Omental fat pad (tissue), 4 donors: ENCODE measurements at places on chromosomes 12 and 14. TPM values are rescaled to one million over a fixed set of nuclear protein-coding genes. Genes with fewer than 3 reads are reported as not detected.

PAPLN gene
- total RNA-seq: 24.4 TPM

DNA sequence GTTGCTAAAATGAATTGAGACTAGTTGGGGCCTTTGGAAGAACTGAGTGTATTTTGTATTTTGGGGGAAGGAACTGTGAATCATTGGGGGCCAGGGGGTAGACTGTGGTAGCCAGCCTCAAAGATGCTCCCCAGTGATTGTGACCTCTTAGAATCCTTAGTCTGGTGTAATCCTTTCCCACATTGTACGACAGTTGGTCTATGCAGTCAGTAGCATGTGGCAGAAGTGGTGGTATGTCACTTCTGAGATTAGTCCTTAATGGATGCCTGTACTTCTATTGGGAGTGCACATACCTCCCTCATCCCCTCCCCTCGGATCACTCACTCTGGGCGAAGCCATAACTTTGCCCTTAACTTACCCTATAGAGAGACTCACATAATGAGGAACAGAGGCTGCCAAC, 48.0 kb downstream of the USP15 start:
- no peak for DNase-seq

DNA sequence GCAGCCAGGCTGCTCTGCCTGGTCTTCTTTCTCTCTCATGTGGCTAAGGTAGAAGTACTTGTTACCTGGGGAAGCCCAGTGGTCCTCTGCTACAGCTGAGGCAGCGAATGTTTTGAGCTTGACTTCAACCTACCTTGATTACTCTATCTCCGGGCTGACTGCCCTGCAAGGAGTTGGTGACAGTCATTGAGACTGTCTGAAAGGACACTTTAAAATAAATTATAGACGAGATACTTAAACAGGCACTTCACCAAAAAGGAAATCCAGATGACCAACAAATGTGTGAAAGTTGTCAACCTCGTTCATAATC, 474 bp upstream of the CIT start:
- no peak for DNase-seq

DNA sequence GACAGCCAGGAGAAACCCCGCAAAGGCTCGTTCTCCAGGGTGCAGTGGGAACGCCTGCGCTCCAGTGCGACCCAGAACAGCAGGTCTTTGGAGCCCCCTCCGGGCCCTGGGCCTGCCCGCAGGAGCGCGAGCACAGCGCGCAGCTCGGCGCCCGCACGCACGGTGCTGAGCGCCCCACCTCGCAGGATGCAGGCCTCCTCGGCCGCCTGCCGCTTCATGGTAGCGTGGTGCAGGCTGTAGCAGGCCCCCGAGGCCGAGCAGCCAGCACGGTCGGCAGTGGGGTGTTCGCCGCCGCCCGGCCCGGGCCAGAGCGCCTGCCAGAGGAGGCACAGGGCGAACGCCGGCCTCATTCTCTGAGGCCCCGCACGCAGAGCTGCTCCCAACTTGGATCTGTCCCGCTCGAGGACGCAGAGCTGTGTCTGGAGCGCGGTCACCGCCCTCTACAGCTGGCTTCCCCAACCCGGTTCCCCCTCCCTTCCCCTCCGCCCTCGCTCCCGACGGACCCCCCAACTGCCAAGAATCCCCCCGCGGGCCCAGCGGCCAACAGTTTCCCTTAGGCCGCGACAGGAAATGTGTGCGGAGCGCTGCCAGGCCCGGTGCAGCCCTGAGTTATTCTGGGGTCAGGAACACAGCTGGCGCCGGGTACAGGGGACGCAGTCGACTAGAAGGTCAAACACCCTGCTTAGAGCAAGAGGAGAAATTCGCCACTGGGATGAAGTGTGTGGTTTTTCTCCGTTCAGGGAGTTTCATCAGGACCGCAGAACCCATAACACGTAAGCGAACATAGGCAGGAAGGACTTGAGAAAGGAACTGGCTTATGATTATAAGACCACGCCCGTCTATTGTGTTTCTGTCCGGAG, at the start of gene CLEC14A:
Gene CLEC14A, minus strand, starts transcription at position 421 of the 860 bp plus-strand sequence. Its CDS starts 71 bp downstream, at position 350.
- no peak for DNase-seq

- no peak for DNase-seq
Measured at GRCh38 chr12:121061831-121062230, 22.8 kb upstream of the OASL start.

FBXO34 gene
- 18.7 TPM for total RNA-seq

OTUB2 gene
- 1.7 TPM for total RNA-seq

GRCh38 chr12:57993030-57993429, 51.7 kb downstream of the ATP23 start:
- no peak for DNase-seq

- no peak for DNase-seq
Measured at GRCh38 chr14:64927031-64927430, 12.8 kb downstream of the CHURC1 start.

- DNase-seq: no peak
Measured at GRCh38 chr14:35229792-35230089, 62.4 kb upstream of the PSMA6 start.

DNA sequence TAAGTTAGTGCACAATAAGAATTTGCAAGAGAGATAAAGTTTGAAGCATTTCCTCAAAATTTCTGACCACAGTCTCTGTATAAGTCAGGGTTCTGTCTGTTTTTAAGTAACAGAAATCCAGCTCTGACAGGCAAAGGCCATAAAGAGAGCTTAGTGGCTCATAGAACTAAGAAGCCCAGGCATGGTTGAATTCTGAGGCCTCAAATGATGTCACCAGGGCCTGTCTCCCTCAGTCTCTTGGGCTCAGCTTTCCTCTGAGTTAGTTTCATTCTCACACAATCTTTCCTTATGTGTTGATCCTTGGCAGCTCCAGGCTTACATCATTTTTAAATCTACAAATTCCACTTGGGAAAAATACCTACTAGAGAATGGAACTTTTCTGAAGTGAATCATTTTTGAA, 173.4 kb upstream of the ATP2B1 start:
- DNase-seq: no peak

GRCh38 chr12:2691006-2691344, 103.8 kb upstream of the FKBP4 start:
- no peak for DNase-seq

- no peak for DNase-seq
Measured at GRCh38 chr14:45034730-45035129, 49.2 kb upstream of the PRPF39 start.

TPPP2 gene
- not detected for total RNA-seq

FSCB gene
- total RNA-seq: not detected

DNA sequence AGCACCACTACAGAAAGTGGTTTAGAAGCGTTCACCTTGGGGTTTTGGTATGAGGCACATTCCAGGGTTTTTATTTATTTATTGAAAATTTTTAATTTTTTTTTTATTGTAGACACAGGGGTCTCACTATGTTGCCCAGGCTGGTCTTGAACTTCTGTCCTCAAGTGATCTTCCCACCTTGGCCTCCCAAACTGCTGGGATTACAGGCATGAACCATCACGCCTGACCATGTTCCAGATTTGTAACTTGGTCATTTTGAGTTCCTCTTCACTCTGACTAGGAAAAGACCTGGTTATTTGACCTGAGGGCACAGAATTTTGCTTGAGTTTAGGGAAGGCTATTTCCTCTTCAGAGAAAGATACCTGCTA, 3.1 kb downstream of the MLEC start:
- no peak for DNase-seq

SYNDIG1L gene
- 0.48 TPM for total RNA-seq

DNA sequence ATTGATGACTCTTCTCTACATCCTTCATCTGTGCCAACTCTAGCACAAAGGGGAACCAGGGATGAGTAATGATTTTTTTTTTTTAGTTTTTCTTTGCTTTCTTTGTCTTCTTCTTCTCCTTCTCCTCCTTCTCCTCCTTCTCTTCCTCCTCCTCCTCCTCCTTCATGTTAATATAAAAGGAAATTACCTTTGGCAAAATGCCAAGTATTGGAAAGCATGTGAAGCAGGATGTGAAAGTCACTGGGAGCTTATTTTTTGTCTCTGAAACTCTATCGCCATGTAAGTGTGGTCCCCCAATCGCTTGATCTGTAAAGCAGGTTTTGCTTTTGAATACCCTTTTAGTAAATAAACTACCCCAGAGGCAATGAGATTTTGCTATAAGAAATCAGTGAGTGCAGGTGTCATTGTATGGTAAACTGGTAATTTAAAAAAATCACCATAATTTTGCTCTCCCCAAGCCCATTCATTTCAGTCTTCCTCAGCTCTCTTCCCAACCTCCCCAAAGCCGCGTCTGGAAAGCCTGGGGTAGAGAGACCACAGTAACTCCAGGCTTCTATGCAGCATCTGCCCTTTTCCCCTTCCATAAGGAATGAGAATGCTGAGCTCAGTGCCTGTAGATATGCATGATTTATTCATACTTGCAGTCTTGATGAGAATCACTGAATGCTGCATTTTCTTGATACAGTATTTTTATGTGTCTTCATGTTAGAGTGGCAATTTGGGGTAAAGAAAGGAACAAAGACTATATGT, 388.7 kb downstream of the TMEM117 start:
- DNase-seq: no peak

PROX2 gene
- total RNA-seq: not detected

DNA sequence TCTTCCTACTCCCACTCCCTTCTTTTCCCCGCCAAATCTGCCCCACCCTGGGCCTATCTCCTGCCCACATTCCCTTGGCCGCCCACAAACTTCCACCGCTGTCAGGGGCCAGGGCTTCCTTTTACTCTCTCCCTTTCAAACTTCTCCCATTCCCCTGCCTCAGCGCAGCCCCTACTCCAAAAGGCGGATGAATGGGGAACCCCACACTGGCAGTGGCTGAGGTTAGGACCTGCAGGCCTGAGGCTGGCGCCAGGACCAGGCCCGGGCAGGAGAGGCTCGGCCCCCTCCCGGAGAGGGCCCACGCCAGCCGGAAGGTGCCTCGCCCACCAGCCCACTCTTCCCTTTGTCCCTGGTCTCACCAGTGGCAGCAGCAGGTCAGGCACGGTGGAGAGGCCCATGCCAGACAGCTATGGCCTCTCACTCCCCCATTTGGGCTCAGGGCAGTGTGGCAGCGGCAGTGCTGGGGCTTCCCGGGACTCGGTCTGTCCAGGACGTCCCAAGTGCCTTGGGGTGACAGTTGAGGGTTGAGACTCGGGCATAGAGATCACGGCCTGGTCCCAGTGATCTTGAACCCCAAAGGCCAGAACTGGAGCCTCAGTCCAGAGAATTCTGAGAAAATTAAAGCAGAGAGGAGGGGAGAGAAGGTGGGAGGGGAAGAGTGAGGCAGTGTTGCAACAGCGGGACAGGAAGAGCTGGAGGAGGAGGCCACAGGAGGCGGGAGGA, at the start of gene TNFRSF1A:
Gene TNFRSF1A, minus strand, starts transcription at position 660 of the 723 bp plus-strand sequence. Its CDS starts 262 bp downstream, at position 398.
- no peak for DNase-seq

GRCh38 chr14:65373671-65374039, 38.9 kb upstream of the FUT8 start:
- no peak for DNase-seq

FAM177A1 gene
- total RNA-seq: 57.6 TPM

- DNase-seq: no peak
Measured at GRCh38 chr14:67641480-67641879, 21.8 kb downstream of the ARG2 start.

DNA sequence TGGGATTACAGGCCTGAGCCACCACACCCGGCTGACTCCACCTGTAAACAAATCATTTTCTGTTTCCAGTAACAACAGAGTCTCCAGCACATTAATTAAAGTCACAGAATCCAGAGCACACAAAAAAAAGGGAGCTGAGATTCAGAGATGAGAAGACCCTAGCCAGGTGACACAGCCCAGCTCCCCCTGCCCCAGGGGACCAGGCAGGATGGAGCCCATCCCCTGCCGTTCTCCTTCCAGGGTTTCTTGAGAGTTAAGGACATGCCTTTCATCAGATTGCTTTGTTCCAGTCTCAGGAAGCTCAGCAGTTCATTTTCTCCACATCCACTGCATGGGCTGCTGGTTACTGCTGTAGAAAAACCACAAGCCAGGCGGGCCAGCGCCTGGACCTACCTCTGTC, 81.2 kb downstream of the RIMBP2 start:
- DNase-seq: no peak

DNA sequence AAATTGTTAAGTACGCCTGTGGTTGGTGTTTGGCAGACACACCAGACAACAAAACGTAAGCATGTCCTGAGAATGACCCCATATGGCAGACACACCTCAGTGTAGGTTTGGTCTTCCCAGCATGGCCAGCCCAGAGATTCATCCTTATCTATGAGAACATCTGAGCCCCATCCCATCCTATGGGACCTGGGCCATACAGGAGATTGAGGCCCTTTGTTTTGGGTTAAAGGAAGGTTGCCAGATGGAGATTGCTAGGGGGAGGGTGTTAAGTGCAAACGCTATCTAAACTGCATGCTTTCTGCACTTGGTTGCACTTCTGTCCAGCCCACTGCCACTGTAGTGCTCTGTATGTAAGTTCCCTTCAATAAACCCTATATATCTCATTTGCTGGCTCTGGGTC, 4.1 kb upstream of the PCNX4 start:
- no peak for DNase-seq

DNA sequence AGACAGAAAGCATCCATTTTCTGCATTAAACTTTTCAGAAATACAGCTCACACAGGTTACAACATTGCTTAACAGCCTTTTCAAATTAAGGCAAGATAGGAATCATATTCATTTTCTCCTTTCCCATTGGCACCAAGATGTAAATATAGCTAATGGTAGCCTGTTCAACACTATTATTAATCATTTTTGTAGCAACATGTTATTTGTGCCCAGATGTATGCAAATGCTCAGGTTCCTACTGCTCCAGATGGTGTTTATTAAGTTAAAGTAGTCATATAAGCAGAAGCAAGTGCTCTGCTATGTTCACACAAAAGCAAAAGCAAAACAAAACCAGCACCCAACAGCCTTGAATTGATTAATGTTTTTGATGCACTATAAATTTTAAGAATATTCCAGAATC, 1110.6 kb downstream of the SLC6A15 start:
- no peak for DNase-seq

NRXN3 gene
- total RNA-seq: 1.4 TPM

LRFN5 gene
- total RNA-seq: 2.4 TPM

DNA sequence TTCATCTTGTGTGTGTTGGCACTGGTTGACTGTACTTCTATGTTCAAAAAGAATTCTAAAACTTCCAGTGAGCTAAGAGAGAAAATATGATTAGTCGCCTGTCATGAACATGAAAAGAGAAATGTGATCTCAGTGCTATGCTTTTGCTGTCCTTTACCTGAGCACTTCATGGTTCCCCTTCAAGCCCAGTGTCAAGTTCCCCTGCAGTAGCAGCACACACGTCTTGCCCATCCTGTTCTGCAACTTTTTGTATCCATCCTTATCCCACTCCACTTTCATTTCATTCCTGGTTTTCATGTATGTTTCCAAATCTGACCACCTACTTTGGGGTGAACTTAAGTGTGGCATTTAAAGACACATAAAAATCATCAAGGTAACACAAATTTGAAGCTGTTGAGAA, 848.0 kb upstream of the USP15 start:
- DNase-seq: no peak

- no peak for DNase-seq
Measured at GRCh38 chr12:78186670-78187069, 356.0 kb downstream of the NAV3 start.

DNA sequence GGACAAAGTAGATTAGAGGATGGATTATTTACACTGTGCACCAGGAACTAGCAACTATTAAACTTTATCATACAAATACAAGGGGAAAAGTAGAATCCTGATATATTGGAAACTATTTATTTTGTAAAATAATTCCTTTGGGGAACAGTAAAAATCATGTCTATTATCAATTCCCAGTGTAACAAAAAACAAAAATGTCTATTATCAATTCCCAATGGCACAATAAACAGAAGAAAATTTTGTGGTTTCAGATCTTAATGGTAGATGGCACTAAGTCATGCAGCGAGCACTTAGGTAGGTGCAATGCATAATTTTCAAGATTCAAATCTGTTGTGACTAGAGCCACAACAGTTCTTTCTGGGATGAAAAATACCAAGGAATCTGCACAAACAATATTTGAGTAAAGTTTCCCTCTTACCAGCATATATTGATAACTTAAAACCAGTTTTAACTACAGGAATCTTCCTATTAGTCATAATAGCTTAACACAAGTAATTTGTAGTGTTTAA, 13.7 kb downstream of the CFL2 start:
- no peak for DNase-seq

SNAPC1 gene
- 4.9 TPM for total RNA-seq
